Activated naive CD4-positive, alpha-beta T cell treated with anti-CD3 and anti-CD28 coated beads, Interleukin-2, amount 50 U/mL, for 16 hours (primary cell): ENCODE measurements at places on chromosomes 2 and 18.

GRCh38 chr2:117737846-117738245 lies 76.6 kb upstream of the DDX18 start:
- no peak for DNase-seq

DNA sequence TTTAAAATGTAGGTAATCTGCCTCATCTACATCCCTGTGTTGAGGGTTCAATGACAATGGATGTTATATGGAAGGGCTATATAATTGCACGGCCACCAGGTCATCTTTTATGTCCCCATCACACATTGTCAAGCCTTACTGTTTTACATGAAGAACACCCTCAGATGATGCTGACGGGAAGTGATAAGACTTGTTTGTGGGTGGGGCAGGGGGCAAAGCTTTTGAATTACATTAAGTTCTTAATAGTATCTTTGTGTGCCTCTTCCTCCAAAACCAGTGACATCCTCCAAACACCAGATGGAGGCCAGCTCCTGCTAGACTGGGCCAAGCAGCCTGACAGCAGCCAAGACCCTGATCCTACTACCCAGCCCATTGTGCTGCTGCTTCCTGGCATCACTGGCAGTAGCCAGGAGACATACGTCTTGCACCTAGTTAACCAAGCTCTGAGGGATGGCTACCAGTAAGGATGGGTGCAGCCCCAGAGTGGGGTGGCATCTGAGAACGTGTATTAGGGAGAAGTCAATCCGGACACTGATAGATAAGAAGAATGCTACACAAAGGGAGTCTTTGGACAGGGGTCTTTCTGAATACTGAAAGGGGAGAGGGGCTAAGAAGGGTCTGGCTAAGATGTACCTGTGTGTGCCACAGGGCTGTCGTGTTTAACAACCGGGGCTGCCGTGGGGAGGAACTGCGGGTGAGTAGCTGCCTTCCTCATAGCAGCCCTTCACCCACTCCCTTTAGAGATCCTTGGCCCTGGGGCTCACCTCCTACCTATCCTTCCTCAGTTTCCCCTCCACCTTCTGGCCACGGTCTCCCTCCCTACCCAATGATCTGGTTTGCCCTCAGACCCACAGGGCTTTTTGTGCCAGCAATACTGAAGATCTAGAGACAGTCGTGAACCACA lies 5.3 kb downstream of the ABHD1 start:
- DNase-seq, result no peak

GRCh38 chr2:169302364-169302763 lies 60.0 kb downstream of the LRP2 start:
- no peak for DNase-seq

GRCh38 chr2:14619441-14619840 lies 13.1 kb upstream of the LRATD1 start:
- DNase-seq, result no peak

DNA sequence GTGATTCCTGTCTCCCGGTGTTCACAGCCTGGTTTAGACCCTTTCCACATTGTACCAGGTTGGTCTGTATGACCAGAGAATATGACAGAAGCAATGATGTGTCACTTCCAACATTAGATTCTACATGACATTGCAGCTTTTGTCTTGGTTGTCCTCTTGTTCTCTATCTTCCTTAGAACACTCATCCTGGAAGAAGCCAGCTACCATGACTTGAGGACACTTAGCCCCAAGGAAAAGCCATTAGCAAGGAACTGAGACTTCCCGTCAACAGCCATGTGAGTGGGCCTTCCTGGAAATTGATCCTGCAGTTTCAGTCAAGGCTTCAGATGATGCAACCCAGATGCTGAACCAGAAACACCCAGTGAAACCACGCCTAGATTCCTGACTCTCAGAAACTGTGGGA lies 143.3 kb downstream of the MREG start:
- DNase-seq, result no peak

- DNase-seq, result no peak
Observed at GRCh38 chr2:17373741-17374140, 144.5 kb downstream of the RAD51AP2 start.

- DNase-seq, result no peak
Observed at GRCh38 chr2:152055366-152056108, 43.3 kb downstream of the CACNB4 start.

DNA sequence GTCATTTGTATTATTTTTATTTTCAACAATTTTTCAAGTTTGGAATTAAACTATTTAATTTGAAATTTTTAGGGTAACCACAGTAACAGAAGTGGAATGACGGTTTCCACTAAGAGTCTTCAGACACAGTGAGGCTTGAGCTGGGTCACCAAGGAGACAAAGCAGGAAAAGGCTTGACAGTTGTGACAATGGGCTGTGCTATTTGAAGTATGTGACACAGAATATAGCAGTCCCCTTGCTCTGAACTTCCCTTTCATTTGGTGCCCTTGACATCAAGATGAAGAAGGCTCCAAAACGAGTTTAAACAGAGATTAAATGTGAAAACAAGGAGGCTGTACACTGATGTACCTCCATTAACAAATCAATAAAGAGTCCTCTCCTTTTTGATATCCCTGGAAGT lies 265.4 kb upstream of the DLGAP1 start:
- no peak for DNase-seq

GRCh38 chr2:147173798-147174197 lies 671.0 kb upstream of the ACVR2A start:
- no peak for DNase-seq

- DNase-seq, result no peak
Observed at GRCh38 chr2:150425121-150425955, 62.1 kb downstream of the RND3 start.

DNA sequence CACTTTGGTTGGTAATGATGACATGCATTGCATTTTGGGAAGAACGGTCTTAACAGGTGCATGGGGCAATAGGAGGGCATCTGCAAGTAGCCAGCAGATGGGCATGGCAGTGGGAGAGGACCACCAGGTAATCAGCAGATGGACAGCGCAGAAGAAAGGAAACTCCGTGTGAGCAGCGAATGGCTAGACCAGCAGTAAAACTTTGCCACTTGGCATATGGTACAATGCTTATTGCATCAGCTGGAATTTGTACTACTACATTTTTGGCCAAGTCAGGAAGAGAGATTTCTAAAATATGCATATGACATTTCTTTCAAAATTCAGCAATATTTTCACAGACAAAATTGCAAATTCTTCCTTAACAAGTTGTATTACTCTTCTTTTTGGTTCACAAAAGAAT lies 768.5 kb downstream of the LRP1B start:
- DNase-seq, result no peak

- DNase-seq, result no peak
Observed at GRCh38 chr2:189222468-189223105, 43.0 kb upstream of the COL5A2 start.

DNA sequence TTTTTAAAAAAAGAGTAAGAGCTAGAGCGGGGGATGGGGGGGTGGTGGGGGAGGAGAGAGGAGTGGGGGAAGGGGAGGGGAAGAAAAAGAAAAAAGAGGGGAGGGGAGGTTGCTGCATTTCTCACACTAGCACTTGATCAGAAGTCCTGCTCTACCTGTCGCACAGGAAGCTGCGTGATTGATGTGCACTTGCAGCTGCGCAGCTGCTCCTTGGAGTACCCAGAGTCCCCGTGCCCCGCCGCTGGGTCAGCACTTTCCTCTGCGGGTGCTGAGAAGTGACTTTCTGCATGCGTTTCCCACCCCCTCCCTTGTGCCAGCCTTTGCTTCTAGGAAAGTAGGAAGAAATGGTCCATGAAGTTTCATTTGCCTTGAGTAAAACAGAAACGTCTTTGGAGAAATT lies 297.3 kb downstream of the ETAA1 start:
- no peak for DNase-seq

DNA sequence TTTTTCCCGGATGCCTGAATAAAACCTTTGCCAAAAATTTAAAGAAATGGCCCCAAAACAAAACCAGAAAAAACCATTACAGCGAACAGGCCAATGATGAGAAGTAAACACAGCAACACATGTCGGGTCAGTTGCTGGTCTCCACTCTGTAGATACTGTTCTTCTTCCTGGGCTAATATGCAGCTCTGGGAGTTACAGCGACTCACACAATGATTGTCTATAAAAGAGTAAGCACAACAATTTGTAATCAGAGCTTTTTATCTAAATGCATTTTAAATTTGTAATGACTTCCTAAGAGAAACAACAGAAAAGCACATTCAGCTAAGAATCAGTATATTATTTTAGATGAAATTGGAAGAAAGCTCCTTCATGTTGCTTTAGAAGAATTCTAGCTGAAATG lies 40.3 kb downstream of the GPR155 start:
- DNase-seq, result no peak

DNA sequence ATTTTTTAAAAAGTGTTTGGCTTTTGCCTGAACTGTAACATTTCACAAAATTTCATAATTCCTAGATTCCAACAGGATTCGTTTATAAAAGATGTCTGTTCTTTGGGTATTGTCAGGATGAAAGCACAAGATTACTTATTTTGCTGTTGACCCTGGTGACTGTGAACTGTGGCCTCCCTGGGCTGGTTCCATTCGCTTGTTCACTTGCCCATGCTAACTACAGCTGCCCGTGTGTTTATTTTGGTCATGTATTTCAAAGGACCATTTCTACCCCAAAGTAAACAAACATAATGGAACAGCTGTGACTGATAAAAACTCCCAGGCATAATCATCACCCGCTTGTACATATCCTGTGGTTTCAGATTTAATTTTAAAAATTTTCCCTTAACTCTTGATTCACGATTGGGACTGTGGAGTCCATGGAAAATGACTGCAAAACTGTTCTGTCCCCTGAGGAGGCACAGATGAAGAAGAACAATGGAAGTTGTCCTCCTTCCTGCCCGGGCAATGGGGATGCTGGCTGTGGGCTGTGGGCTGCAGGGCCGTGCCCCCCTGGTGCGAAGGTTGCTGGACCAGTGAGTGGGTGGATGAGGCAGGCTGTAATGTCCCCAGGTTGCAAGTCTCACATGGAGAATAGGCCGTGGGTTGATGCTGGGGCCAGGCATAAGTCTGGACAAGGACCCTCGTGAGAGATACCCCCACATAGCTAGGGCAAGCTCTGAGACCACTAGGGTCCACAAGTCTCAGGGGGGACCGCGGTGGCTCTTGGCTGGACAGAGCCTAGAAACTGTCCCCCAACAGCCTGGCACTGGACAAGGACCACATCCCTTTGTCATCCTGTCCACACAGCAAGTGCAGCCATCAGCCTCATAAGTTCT lies 28.9 kb upstream of the HDAC4 start:
- no peak for DNase-seq

DNA sequence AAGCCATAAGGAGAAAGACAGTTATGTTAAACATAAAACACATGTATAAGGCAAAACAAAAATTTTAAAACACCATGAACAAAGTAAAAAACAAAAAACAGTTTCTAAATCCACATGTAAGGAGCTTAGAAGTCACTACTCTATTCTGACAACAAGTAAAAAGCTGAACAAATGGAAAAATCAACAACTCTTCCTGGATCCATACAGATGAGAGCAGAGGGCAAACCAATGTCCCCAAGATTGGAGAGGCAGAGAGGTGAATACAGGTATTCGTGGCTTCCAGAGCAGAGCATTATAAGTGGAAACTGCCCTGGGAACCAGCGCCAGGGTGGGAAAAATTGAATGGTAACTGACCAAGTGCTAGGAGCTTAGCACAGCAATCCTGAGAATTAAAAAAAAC lies 93.5 kb downstream of the SPIRE1 start:
- no peak for DNase-seq

DNA sequence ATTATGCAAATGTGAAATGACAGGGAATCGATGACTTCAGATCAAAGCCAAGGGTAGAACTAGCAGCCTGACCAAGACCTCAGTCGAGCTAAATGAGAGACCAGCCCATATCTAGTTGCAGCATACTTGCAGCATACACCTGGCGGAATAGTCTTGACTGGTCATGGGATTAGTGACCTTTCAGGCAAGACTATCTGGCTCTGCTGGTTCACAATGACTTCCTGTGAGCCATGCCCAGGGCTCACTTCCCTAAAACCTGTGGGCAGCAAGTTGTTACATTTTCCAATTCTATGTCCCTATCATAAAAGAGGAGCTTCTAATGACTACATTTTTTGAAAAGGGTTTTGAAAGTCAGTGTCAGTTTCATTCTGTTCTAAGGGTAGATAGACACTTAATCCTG lies 1624.9 kb upstream of the CELF4 start:
- no peak for DNase-seq

GRCh38 chr2:101179982-101180381 lies 28.8 kb upstream of the TBC1D8 start:
- no peak for DNase-seq

- no peak for DNase-seq
Observed at GRCh38 chr2:20976527-20976926, 67.3 kb downstream of the APOB start.

DNA sequence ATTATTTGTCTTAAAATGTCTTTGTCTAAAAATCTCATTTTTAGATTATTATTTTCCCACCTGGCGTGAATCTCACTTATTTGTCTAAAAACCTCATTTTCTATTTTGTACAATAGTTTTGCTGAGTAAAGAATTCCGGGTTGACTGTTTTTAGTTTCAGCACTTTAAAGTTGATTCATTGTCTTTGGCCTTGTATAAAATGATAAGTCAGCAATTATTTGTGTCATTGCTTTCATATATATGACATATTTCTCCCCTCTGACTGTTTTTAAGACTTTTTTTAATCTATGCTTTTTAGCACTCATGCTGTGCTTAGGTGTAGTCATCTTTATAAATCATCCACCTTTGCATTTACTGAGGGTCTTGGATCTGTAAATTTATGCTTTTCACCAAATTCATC lies 92.1 kb upstream of the DOK6 start:
- DNase-seq, result no peak

DNA sequence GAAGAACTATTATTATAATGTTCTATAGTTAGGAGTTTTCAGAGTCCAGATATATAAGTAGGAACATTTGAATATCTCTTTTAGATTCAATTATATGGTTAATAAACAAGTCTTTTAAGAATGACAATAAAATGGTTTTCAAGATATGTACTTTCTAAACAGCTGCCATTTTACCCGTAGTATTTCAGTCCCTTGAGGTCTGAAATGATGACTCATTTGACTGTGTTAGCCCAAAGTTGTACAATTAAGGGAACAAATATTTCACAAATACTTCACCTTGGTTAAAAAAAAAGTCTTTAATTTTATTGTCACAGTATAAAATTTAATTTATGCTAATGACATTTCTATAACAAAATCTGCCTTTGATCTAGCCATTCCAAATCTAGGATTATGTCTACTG lies 91.6 kb upstream of the TANK start:
- DNase-seq, result no peak

- no peak for DNase-seq
Observed at GRCh38 chr2:186554429-186554828, 35.4 kb upstream of the ITGAV start.

DNA sequence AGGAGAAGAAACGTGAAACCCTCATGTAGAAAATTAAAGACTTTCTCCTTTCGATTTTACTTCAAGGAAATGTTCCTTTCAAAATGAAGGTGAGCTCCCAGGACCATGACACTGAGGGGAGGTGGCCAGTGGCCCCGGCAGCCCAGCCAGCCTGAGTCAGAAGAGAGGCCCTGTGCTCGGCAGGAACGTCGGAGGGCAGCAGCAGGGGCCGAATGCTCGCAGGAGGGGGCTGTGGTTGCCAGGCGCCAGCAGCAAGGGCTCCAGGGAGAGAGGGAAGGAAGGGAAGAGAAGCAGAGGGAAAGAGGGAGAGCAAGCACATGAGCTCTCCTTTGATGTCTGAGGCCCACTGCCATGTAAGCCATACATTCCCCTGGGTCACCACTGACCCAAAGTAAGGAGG lies 73.3 kb upstream of the ACKR3 start:
- DNase-seq, result no peak
